ENCODE measurements at places on chromosomes 3 and 15. TPM values are rescaled to one million over a fixed set of nuclear protein-coding genes. Genes with fewer than 3 reads are reported as not detected.

GNB4 gene
- polyA plus RNA-seq = 0.03 TPM

DNA sequence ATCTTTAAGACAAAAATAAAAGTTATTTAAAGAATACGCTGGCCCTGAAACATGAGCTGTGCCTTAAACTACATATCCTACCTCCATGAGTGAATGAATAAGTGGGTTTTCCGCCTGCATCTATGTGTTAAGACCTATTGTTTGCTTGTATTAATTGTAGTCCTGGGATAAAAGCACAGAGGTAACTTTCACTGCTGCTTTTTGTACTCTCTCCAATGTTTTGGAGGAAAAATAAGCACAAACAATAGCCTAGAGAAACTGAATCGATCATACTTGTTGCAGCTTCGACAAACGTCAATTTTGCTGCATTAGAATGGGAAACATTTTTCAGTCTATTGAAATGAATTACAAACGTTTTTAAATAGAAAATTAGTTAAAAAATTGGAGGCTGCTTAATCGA lies 1.3 kb upstream of the CTNNB1 start:
- no peaks in the 10 kb centered on the region for H3K36me3 ChIP-seq
- no peak overlapping the region for H3K27ac ChIP-seq
- H3K4me1 ChIP-seq = peaks cover 29% of the 10 kb centered on the region
- DNase-seq = no peak

DNA sequence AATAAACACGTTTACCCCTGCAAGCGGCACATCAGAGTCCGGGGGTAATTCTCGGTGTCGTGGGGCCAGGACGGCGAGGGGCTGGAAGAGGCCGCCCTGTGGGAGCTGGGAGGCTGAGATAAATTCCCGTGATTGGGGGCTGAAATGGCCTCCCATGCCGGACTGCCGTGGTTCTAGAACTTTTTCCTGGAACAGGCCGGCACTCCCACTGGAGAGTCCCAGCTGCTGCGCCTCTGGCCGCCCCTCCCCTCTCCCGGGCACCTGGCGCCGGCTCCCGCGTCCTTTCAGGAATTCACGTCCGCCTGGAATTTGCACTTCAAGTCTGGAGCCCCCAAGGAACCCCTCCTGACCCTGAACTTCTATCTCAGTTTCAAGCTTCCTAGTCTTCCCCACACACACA lies 10.8 kb upstream of the LRRC2 start:
- no peak overlapping the region for H3K27ac ChIP-seq
- no peaks in the 10 kb centered on the region for H3K4me1 ChIP-seq
- H3K27me3 ChIP-seq = no peaks in the 10 kb centered on the region
- no peaks in the 10 kb centered on the region for H3K36me3 ChIP-seq
- DNase-seq = no peak

SOX14 gene
- polyA plus RNA-seq = not detected

- DNase-seq = no peak
- no peak overlapping the region for H3K27ac ChIP-seq
- H3K4me3 ChIP-seq = no peak overlapping the region
- no peaks in the 10 kb centered on the region for H3K4me1 ChIP-seq
Observed at GRCh38 chr3:18510947-18511346, 85.8 kb upstream of the SATB1 start.

DNA sequence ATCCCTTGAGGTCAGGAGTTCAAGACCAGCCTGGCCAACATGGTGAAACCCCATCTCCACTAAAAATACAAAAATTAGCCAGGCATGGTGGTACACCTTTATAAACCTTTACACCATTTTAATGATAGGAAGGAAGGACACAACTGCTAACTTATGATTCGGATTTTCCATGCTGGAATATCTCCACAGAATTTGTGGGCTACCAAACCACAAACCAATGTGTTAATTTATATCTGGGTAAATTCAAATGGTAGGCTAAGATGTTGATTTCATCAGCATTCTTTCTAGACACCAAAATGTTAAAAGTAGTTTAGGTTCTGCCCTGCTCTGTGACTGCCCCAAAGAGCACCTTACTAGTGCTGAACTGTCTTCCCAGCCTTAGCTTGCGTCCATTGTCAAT lies 72.8 kb downstream of the POLQ start:
- no peak overlapping the region for H3K4me3 ChIP-seq
- no peaks in the 10 kb centered on the region for H3K4me1 ChIP-seq
- no peak for DNase-seq
- H3K27me3 ChIP-seq = no peaks in the 10 kb centered on the region

GOLGA6L7 gene
- not detected for polyA plus RNA-seq

DNA sequence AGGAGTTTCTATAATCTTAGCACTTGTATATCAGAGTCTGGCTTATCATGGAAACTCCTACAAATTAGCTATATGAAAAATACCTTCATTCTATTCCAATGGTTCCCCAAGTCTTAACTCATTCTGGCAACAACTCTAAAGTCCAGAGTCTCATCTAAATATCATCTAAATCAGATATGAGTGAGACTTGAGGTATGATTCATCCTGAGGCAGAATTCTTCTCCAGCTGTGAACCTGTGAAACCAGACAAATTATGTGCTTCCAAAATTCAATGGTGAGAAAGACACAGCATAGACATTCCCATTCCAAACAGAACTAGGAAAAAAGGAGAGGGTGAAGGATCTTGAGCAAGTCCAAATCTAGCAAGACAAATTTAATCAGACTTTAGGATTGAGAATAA lies 138.8 kb downstream of the THRB start:
- no peaks in the 10 kb centered on the region for H3K4me1 ChIP-seq
- H3K4me3 ChIP-seq = no peak overlapping the region
- H3K27ac ChIP-seq = no peak overlapping the region
- H3K36me3 ChIP-seq = no peaks in the 10 kb centered on the region
- no peak for DNase-seq
- H3K27me3 ChIP-seq = no peaks in the 10 kb centered on the region
